Fibroblast of skin of left quadriceps (primary cell): ENCODE measurements at places on chromosomes 16 and 17.

DNA sequence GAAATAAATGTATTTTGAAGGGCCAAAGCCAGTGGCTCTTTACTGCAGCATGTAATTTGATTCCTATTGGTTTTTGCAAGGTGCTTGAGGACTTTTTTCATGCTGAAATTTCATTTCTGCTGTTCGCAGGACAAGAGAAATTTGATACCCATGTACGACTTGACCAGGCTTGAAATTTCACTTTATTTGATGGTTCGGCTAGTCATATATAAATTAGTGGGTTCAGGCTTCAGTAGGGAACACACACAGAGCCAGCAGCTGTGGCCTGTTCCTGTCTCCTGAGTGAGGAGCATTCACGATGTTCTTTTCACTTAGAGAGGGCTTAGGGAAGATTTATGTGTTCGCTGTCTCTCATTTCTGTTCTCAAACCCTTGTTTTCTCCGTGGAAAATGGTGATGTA, 258.4 kb upstream of the CACNG5 start:
- no peak for DNase-seq

GRCh38 chr16:88479793-88480760, 27.0 kb downstream of the ZFPM1 start:
- no peak for DNase-seq

DNA sequence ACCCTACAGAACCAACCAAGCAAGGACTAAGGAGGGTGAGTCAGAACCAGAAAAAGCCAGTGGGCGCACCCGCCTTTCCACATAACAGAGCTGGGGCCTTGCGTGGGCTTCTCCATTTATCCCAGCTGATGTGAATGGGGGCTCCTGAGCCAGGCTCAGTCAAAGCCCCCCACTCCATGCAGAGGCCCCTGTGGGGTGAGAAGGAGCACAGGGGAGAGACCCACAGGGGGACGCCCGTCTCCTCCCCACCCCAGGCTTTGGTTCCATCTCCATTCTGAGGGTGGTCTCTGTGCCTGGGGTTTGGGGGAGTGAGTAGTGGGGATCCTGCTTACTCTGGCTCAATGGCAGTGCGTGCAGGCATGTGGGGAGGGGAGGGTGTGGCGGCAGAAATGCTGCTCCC, 210.1 kb upstream of the TNRC6C start:
- DNase-seq: no peak

GRCh38 chr17:32596628-32597027, 109.8 kb downstream of the CDK5R1 start:
- no peak for DNase-seq
